ENCODE measurements at places on chromosomes 3 and 15. TPM values are rescaled to one million over a fixed set of nuclear protein-coding genes. Genes with fewer than 3 reads are reported as not detected.

Gene GOLGA6D
- total RNA-seq, result under 0.01 TPM

Gene HTR3E
- not detected for total RNA-seq

Gene CCDC12
- 14.3 TPM for total RNA-seq

Gene FAM81A
- total RNA-seq, result 51.1 TPM

Gene EID1
- 157 TPM for total RNA-seq

Gene FILIP1L
- 2.2 TPM for total RNA-seq
